Activated CD4-positive, alpha-beta T cell treated with anti-CD3 and anti-CD28 coated beads, Interleukin-2, amount 10 ng/mL, durations not matched to agents 24 days and 14 days (primary cell): ENCODE measurements at places on chromosomes 4 and X. TPM values are rescaled to one million over a fixed set of nuclear protein-coding genes. Genes with fewer than 3 reads are reported as not detected.

DNA sequence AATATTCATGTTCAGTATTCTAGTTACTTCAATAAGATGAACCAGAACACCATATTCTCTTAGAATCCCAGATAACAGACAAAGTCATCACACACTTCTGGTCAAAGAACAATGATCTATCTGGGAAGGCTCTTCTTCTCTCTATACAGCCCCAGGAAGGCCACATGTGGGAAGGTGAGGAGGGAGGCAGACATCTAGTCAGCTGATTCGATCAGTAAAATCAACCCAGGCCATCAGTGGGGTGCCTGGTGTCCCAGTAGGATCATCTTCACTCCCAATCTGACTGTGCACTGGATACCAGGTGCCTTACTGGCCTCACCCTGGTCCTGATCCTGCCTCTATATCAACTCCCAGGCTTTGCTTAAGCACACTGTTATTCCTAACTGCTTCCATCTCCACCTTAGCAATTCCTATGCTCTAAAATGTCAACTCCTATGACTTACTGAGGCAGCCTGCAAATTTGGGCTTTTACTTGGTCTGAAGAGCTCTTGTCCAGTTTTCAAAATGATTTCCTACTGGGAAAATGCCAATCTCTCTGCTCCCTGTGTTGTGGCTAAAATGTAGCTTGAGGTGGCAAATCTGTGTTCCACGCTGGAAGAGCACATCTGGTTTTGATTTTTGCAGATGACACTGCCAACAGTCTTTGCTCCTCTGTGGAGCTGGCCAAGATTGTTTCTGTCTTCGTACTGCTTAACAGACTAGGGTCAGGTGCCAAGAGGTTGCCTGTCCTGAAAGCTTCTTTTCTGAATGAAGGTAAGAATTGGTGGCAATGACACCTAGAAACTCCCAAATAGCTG lies 128.7 kb downstream of the MGST2 start:
- DNase-seq, result no peak
- peaks cover 2% of the 10 kb centered on the region for H3K4me1 ChIP-seq
- H3K27ac ChIP-seq, result no peak overlapping the region
- H3K27me3 ChIP-seq, result peaks cover 14% of the 10 kb centered on the region
- H3K4me3 ChIP-seq, result no peak overlapping the region
- H3K36me3 ChIP-seq, result no peaks in the 10 kb centered on the region

Gene PDK3
- total RNA-seq, result 26.3 and 30.7 TPM in 2 replicates

- peaks cover 2% of the 10 kb centered on the region for H3K27me3 ChIP-seq
- H3K27ac ChIP-seq, result no peak overlapping the region
- no peak overlapping the region for H3K4me3 ChIP-seq
- H3K4me1 ChIP-seq, result no peaks in the 10 kb centered on the region
Measured at GRCh38 chrX:130556951-130557350, 155.2 kb downstream of the RBMX2 start.

Gene BCAP31
- 154 and 157 TPM in 2 replicates for total RNA-seq

GRCh38 chr4:68499021-68499420 lies 51.8 kb downstream of the TMPRSS11E start:
- no peak overlapping the region for H3K4me3 ChIP-seq
- H3K27ac ChIP-seq, result no peak overlapping the region
- DNase-seq, result no peak
- H3K36me3 ChIP-seq, result no peaks in the 10 kb centered on the region
- peaks cover 2% of the 10 kb centered on the region for H3K4me1 ChIP-seq

DNA sequence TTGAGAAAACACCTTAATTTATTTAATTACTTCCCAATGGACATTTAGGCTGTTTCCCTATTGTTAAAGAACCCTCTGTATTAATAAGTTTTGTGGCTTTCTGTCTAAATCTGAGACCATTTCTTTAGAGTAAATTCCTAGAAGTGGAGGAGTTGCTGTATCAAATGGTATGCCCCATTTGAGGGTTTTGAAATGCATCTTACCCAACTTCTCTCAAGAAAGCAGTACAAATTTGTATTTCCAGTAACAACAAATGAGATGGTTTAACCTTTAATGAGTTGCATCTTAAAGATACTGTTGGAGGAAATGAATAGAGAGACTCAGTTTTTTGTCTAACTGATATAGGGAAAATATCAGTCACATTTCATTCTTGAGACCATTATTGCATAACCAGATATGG lies 70.5 kb upstream of the CBLL2 start:
- no peak overlapping the region for H3K4me3 ChIP-seq
- DNase-seq, result no peak
- H3K27me3 ChIP-seq, result no peaks in the 10 kb centered on the region
- H3K27ac ChIP-seq, result no peak overlapping the region
- no peaks in the 10 kb centered on the region for H3K36me3 ChIP-seq

GRCh38 chr4:3320361-3321023 lies 27.7 kb downstream of the RGS12 start:
- DNase-seq, result no peak
- H3K4me3 ChIP-seq, result no peak overlapping the region
- H3K27me3 ChIP-seq, result peaks cover 3% of the 10 kb centered on the region
- no peak overlapping the region for H3K27ac ChIP-seq
- H3K4me1 ChIP-seq, result no peaks in the 10 kb centered on the region

Gene MAP7D3
- 24.5 and 26.7 TPM in 2 replicates for total RNA-seq

- no peak for DNase-seq
- no peak overlapping the region for H3K27ac ChIP-seq
- no peaks in the 10 kb centered on the region for H3K36me3 ChIP-seq
- H3K27me3 ChIP-seq, result no peaks in the 10 kb centered on the region
Measured at GRCh38 chrX:87425618-87426017, 92.0 kb upstream of the KLHL4 start.

Gene GRSF1
- total RNA-seq, result 122 and 124 TPM in 2 replicates

Gene HEPH
- total RNA-seq, result not detected in 2 replicates

DNA sequence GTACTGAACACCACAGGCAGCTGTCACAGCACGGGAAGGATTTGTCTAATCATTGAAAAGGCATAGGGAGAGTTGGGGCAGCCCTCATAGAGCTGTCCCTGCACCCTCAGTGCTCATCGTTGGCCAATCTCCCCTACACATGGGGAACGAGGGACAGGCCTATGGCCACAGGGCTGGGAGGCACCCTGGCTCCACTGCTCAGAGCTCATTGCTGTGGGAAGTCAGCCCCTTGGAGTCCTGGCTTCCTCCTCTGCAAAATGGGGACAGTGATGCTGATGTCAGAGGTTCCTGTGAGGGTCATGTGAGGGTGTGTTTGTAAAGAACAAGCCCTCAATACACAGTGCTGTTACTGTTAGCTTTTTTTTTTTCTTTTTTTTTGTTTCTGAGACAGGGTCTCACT lies 19.3 kb upstream of the HTRA3 start:
- H3K4me1 ChIP-seq, result no peaks in the 10 kb centered on the region
- no peaks in the 10 kb centered on the region for H3K36me3 ChIP-seq
- DNase-seq, result no peak

Gene KLHL8
- total RNA-seq, result 16.5 and 17.1 TPM in 2 replicates

DNA sequence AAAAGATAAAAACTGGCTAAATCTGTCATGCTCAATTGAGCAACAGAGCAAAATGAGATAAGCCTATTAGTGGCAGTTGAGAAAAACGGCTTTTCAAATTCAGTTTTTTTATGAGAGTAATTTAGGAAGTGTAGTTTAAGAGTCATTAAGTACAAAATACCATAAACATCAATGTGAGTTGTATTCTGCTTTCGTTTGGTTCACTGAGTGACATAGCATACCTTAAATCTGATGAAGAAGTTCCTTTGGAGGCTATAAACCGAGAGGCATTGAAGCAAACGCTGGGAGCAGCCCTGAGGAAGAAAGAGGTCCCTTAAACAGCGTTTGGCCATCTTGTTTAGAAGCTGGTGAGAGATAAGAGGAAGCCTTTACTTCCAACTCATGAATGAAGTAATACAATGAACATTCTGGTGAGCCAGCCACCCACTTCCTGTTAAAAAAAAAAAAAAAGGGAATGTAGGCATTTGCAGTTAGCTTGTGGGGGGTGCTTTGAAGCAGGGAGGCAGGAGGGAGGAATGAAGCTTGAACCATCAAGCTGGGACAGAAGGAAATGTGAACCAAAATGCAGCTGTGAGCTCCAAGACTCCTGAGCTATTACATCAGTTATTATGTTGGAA lies 132.3 kb downstream of the ZNF330 start:
- H3K4me3 ChIP-seq, result no peak overlapping the region
- H3K36me3 ChIP-seq, result no peaks in the 10 kb centered on the region
- H3K27ac ChIP-seq, result no peak overlapping the region
- H3K4me1 ChIP-seq, result no peaks in the 10 kb centered on the region

Gene TLR3
- not detected in 2 replicates for total RNA-seq

DNA sequence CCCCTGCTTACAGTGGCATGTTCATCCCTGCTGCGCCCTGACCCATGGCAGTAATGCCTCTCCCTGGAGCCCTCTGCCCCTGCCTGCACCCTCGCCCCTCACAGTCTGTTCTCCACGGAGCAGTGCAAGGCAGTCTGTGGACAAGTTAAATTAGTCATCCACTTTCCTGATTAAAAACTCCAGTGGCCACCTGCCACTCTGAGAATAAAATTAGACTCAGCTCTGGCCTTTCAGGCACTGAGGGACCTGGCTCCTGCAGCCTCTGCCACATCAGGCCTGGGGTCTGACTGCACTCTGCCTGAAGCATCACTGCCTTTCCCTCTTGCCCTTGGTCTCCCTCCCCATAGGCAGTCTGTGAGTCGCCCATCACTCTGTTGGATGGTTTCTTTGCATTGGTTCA lies 53.6 kb downstream of the GRK4 start:
- no peaks in the 10 kb centered on the region for H3K36me3 ChIP-seq
- H3K4me3 ChIP-seq, result no peak overlapping the region
- H3K4me1 ChIP-seq, result peaks cover 11% of the 10 kb centered on the region
- peaks cover 6% of the 10 kb centered on the region for H3K27me3 ChIP-seq
- DNase-seq, result no peak

Gene SSX2
- not detected in 2 replicates for total RNA-seq

DNA sequence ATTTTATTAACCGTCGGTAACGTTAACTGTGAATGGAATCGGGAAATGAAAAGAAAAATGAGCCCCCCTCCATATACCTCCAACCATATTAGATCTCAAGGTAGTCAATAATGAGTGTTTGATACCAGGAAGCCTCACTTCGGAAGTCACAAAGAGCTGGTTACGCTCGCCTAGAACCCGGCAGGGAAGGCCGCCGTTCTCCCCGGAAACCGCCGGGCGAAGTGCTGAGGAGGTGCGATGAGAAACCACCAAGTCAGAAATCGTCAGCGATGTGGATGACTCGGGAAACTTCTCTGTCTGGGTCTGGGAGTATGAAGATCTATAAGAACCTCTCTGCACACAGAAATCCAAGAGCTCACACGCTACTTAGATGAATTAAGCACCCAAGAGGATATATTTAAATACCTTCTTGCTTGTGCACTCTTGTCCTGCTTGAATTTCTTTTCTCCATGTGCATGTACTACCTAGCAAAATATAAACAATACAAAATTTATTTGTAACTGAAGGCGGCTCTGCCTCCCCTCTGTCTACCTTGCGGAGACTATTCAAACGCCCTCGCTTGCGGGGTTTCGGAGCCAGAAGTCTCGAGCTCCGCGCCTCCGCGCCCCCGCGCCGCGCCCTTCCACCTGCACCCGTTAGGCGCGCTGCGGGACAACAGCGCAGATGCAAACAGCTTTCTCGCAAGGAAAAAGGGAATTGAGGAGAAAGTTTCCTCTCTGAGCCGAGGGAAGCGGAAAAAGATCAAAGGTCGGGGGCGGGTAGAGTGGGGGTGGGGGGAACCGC lies 17.8 kb downstream of the NKX6-1 start:
- no peak overlapping the region for H3K4me3 ChIP-seq
- peaks cover 2% of the 10 kb centered on the region for H3K36me3 ChIP-seq
- H3K27me3 ChIP-seq, result peaks cover 73% of the 10 kb centered on the region
- no peak overlapping the region for H3K27ac ChIP-seq
- peak; percentile 62 for DNase-seq

GRCh38 chr4:133596459-133596858 lies 447.4 kb downstream of the PCDH10 start:
- DNase-seq, result no peak
- no peaks in the 10 kb centered on the region for H3K36me3 ChIP-seq
- H3K27ac ChIP-seq, result no peak overlapping the region
- H3K4me3 ChIP-seq, result no peak overlapping the region
- no peaks in the 10 kb centered on the region for H3K27me3 ChIP-seq

- H3K36me3 ChIP-seq, result no peaks in the 10 kb centered on the region
- peaks cover 9% of the 10 kb centered on the region for H3K27me3 ChIP-seq
- DNase-seq, result no peak
- no peaks in the 10 kb centered on the region for H3K4me1 ChIP-seq
Measured at GRCh38 chr4:186116697-186117096, 12.2 kb downstream of the FAM149A start.

- peak; percentile 3 for DNase-seq
- no peaks in the 10 kb centered on the region for H3K27me3 ChIP-seq
- no peak overlapping the region for H3K27ac ChIP-seq
- no peaks in the 10 kb centered on the region for H3K4me1 ChIP-seq
- no peaks in the 10 kb centered on the region for H3K36me3 ChIP-seq
Measured at GRCh38 chrX:857376-857775, 226.8 kb downstream of the SHOX start.

DNA sequence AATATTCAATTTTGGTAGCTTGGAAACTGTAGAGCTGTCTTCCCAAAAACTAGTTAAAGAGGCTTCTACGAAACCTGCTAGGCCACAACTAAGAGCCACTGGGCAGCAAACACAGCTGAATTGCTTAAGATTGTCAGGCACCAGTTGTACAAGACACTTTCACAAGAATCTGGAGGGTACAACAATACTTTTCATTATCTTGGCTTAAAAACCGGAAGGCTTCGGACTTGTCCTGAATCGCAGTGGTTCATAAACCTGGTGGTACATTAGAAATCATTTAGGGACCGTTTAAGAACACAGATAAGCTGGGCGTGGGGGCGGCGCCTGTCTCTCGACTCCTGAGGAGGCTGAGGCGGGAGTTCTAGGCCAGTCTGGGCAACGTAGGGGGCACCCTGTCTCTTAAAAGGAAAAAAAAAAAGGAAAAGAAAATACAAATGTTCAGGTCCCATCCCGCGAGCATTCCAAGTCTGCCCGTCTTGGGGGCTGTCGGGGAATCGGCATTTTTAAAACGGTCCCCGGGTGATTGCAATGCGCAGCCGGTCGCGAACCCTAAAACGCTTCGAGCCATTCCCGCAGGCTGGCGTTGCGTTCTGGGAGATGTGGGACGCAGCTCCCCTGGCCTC lies 763 bp downstream of the PYURF start:
- H3K27me3 ChIP-seq, result no peaks in the 10 kb centered on the region
- H3K27ac ChIP-seq, result peak overlapping the region; percentile 94
- peaks cover 37% of the 10 kb centered on the region for H3K4me1 ChIP-seq
- peak; percentile 77 for DNase-seq
- peaks cover 19% of the 10 kb centered on the region for H3K36me3 ChIP-seq
- peak overlapping the region; percentile 98 for H3K4me3 ChIP-seq

DNA sequence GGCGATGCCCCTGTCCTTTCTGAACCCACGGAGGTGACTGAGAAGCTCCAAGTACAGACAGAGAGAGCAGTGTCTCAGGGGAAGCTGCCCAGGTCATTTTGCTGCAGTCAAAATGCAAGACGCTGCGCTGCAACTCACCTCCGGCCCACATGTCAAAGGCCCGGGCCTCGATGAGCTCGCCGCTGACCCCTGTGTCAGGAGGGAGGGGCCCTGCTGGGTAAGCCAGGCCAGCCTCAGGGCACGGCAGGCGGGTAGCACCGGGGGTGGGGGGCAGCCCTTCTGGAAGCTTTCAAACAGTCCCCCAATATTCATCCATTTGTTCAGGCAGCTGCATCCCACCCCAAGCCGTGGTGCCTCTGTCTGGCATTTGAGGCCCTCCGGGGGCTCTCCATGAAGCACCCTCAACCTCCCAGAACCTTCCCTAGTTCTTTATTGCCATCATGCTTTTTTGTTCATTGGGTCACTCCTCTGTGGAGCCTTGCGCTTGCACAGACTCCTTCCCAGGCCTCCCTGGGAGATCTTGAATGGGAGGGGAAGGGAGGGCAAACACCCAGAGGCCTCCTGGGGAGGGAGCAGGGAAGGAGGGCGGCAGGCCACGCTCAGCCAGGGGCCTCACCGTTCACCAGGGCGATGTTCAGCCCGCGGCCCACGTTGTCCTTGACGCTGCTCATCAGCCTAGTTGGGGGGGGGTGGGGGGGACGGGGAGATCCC lies 8.2 kb downstream of the FAM3A start:
- H3K4me3 ChIP-seq, result no peak overlapping the region
- H3K27me3 ChIP-seq, result no peaks in the 10 kb centered on the region
- no peak for DNase-seq
- H3K36me3 ChIP-seq, result peaks cover 27% of the 10 kb centered on the region
- no peak overlapping the region for H3K27ac ChIP-seq
